ENCODE measurements at places on chromosomes 1 and 21.
A peak's percentile ranks its signal among the peaks of the same experiment; 100 is the strongest.

GRCh38 chr1:154342836-154343472 lies 17.6 kb downstream of the ATP8B2 start:
- DNase-seq, result no peak

GRCh38 chr1:62175568-62176179 lies 19.0 kb upstream of the L1TD1 start:
- DNase-seq, result peak; percentile 18

GRCh38 chr1:4002741-4003140 lies 102.7 kb upstream of the C1orf174 start:
- DNase-seq, result no peak

- peak; percentile 94 for DNase-seq
Observed at GRCh38 chr1:226679853-226680516, 59.1 kb downstream of the ITPKB start.

- DNase-seq, result no peak
Observed at GRCh38 chr1:190936337-190936736, 458.7 kb upstream of the BRINP3 start.

DNA sequence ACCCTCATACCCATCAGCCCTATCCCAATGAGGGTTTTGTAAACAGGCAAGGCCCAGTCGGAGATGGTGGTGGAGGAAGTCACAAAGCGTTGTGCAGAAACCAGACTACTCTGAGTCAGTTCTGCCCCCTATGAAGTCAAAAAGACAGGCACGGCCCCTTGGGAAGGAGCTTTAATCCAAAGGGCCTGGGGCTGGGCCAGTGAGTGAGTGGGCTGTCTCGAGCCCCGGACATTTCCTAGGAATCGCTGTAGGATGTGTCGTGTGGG lies 442 bp upstream of the AHCYL1 start:
- no peak for DNase-seq

- DNase-seq, result no peak
Observed at GRCh38 chr1:67844988-67845387, 11.7 kb upstream of the GNG12 start.

GRCh38 chr1:171644805-171645483 lies 7.5 kb downstream of the MYOC start:
- peak; percentile 89 for DNase-seq

DNA sequence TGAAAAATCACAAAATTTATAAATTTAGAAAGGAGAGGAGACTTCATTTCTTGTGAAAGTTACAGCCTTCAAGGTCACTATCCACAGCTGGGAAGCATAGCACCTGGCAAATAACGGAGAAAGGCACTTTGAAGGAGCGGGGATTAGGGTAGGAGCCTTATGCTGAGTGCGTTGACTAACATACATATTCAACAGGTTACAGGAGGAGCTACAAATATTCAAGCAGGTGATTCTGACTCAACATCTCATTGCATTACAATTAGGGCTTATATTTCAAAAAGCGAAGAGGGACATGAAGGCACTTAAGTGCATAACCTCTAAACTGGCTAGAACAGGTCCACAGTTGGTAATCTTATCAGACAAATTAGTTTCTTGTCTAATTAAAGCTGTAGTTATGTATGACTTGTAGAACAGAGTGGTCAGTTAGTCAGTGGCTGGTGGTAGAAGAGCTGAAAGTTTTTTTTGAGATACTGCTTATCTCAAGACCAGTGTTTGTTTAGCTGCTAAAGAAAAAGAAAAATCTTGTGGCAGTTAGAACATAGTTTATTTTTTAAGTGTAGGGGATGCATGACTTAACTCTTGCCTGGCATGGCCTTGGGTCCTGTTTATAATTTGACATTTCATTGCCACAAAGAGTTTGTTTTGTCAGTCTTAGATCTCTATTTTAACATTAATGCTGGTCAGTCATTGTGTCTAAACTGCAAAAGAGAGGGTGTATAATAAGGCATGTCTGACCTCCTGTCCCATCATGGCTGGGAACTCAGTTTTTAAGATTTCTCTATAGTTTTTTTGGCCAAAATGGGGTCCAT lies 311.5 kb downstream of the DUSP10 start:
- DNase-seq, result no peak

DNA sequence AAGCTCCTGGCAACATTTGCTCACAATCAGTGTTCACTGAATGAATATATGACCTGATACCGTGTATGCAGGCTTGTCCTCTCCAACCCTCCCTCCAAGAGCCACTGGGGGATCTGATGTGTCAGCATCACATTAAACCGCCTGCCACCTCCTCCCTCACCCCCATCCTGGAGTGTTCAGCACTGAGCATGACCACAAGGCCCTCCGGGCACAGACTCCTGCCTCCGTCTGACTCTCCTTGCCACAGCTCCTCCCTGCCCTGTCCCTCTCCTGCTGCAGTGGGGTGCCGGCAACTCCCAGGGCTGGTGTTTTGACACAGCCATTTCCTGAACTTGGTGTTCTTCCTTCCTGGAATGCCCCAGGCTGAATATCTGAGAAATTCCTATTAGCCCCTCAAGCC lies 136.7 kb downstream of the FCRL5 start:
- DNase-seq, result no peak

DNA sequence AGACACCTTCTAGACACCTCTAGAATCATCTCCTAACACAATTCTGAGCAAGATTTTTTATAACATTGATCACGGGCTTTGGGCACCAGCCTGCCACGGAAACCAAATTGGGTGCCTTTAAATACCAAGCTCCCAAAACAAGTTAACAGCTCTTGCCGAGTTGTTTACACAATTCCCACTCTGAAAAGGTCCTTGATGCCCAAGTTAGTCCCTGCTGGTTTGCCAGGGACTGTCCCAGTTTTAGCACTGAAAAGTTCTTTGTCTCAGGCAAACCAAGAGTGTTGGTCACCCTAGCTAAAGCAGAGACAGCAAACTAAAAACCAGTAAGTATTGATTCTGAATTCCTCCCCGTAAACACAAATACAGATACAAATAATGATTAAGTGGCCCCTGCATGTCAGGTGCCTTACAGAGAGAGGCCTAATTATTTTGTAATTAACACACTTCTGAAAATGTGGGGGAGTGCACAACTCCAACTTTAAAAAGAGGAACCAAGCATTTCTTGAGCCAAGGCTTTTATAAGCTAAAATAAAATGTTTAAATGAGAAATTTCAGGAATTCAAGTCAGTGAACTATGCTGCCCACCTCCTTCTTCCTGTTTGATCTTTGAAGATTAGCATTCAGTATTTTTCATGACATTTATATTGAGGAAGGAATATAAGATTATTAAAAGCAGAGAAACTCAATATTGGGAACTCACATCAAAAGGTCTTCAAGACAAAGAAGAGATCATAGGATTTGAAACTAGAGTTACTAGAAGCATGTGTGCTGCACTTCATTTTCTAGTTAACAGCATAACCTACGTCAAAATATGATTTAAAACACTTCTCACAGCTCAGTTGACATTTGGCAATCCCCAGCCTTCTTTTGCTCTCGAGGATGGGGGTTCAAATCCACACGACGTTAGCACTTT lies 9.0 kb upstream of the UBE2U start:
- no peak for DNase-seq

- DNase-seq, result no peak
Observed at GRCh38 chr1:924656-925560, 1.2 kb downstream of the SAMD11 start.

GRCh38 chr1:223337174-223337869 lies 26.7 kb downstream of the SUSD4 start:
- no peak for DNase-seq

GRCh38 chr1:116488071-116488470 lies 82.8 kb downstream of the CD58 start:
- DNase-seq, result no peak

DNA sequence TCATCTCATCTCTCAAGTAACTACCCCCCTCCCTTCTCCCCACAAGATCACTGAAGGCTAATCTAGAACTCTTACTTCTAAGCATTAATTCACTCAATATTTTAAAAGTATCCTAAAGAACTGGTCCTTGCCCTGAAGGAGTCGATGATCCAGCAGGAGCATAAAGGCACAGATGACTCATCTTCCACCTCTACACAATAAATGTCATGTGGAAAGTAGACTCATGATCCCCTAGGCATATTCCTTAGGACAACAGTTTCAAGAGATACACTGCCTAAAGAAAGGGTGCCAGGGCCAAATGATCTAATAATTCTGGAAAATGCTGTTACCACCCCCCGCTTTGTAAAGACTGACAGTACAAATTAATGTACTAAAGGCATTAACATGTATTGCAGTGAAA lies 85.8 kb upstream of the DIRAS3 start:
- no peak for DNase-seq

DNA sequence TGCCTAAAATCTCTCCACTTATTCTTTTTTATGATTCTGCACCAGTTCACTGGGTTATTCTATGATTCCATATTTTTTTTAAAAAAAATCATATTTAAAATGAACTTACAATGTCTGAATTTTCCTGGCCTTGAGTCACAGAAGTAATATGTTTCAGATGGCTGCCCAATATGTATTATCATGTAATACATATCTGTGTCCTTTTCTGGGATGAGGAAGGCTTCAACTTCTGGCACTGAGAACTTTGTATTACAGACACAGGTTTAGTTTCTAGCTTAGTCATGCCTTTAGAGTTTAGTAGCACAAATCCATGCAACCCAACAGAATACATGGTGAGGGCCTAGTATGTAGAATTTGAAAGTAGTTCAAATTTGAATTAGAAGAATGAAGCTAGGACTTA lies 7.8 kb upstream of the HSD17B7 start:
- no peak for DNase-seq

GRCh38 chr1:211589782-211590721 lies 11.1 kb upstream of the SLC30A1 start:
- DNase-seq, result peak; percentile 85

GRCh38 chr1:1073743-1074587 lies at the start of gene RNF223:
TSS of gene RNF223 (minus strand) at chr1:1074306. CDS start at chr1:1072566, 1,740 bp downstream.
- DNase-seq, result no peak

DNA sequence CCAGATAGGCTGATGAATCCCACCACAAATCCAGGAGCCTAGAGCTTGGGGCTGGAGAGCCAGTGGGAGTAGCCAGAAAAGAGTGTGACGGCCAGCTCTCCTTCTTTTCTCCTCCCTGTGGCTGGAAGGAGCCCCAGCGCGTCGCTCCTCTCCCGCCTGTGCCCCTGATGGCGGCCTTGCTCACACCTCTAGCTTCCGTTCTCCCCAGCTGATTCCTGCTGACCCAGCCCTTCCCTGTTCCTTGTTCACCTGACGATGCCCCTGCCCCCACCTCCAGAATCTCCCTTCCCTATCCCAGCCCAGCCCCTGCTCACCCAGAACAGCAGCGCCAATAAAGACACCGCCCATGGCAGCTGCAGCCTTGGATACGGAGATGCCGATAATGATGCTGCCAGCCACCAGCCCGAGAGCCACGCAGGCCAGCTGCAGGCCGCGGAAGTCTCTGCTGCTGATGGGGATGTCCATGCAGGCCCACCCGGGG lies 656 bp downstream of the KNCN start:
- DNase-seq, result no peak

DNA sequence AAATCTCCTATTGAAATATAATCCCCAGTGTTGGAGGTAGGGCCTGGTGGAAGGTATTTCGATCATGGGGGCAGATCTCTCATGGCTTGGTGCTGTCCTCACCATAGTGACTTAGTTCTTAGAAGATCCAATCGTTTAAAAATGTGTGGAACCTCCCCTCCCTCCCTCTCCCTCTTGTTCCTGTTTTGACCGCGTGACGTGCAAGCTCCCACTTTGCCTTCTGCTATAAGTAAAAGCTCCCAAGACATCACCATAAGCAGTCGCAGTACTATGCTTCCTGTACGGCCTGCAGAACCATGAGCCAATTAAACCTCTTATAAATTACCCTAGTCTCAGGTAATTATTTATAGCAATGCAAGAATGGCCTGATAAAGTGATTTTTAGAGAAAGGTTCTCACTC lies 10.9 kb upstream of the RGS2 start:
- no peak for DNase-seq

- no peak for DNase-seq
Observed at GRCh38 chr1:109113590-109114341, at the start of gene ELAPOR1. TSS of gene ELAPOR1 (plus strand) at chr1:109114115. CDS start at chr1:109114184, 69 bp downstream.

GRCh38 chr1:156625436-156626078 lies 6.3 kb downstream of the HAPLN2 start:
- DNase-seq, result no peak

- DNase-seq, result no peak
Observed at GRCh38 chr1:176904057-176904751, 260.3 kb downstream of the ASTN1 start.

DNA sequence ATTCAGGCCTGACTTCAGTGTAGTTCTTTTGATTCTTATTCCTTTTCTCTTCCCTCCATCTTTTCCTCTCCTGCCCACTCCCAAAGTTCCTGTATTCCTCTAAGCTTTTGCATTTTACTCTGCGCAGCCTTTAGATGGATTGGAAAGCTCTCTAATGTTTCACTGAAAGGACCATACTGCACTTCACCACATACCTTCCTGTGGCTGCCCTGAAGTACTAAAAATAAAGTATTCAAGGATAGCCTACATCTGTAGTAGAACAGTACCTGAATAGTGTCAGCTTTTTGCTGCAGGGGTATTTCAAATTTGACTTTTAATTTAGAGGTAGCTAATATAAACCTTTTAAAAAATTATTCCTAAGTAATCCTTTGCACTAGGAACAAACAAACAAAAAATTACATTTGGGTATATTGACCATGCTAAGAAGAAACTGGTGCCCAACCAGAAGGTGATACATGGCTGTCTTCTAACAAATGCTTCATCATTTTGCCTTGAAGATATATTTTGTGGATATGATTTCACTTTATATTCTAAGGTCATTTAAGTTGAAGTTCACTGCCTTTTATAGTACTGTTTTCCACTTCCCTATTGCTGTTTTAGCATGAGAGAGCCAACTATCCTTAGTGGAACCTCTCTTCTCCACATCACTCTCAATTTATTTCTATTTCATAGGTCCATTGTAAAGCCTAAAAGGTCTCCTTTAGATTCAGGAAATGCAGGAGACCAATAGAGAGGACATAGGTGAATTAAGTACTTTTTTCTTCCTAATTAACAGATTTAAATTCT lies 22.8 kb downstream of the FAM20B start:
- no peak for DNase-seq

DNA sequence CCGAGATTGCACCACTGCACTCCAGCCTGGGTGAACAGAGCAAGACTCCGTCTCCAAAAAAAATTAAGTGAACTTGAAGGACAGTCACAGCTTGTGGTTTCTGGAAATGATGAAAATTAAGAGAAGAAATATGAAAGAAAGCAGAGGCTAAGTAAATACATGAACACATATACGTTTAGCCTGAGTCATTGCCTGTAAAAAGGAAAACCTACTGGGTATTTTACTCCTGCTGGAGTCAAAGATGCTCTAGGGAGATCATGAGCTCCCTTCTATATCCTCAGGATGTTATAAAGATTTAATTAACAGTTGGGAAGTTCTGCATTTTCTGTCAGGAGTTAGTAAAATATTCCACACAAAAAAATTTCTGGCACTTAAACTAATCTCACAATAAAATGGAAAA lies 43.5 kb upstream of the TTC39A start:
- no peak for DNase-seq

GRCh38 chr1:1232208-1232795 lies at the start of gene B3GALT6:
TSS of gene B3GALT6 (plus strand) at chr1:1232237. CDS start at chr1:1232279, 42 bp downstream.
- DNase-seq, result no peak

DNA sequence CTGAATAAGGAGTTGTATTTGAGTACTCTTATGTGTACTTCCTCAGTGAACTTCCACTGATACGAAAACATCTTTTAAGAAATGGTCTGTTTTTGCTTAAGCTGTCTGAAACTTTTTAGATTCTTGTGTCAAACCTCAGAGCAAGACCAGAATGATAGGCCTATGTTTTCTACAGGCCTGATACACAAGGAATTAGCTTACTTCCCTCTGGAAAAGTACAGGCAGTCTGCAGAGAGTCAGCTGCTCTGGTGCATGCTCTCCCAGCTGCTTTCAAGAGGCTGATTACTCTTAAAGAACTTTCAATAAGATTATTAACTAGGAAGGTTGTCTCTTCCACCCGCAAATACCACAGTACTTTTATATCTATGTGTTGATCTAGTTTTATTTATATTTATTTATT lies 9.5 kb downstream of the SNX27 start:
- DNase-seq, result no peak

All from suprapubic skin (tissue), 4 donors.